NCI-H1105 treated with DMSO at 0.1 percent for 48 hours (cell line): ENCODE measurements at places on chromosomes 3 and 15.
A peak's percentile ranks its signal among the peaks of the same experiment; 100 is the strongest.

GRCh38 chr3:38651153-38651789 is 1.8 kb upstream of the SCN5A start:
- peak; percentile 52 for DNase-seq

DNA sequence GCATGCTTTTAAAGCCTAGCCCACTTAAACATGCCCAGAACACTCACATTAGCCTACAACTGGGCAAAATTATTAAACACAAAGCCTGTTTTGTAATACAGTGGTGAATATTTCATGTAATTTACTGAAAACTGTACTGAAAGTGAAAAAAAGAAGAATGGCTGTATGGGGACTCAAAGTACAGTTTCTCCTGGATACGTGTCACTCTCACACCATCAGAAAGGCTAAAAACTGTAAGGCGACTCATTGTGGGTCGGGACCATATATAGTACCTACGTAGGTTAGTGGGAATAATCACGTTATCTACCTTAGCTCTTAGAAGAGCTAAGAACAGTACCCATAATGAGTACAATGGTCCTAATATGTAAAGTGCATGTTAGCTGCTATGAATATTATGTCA is 80.2 kb upstream of the SPATA12 start:
- no peak for DNase-seq

DNA sequence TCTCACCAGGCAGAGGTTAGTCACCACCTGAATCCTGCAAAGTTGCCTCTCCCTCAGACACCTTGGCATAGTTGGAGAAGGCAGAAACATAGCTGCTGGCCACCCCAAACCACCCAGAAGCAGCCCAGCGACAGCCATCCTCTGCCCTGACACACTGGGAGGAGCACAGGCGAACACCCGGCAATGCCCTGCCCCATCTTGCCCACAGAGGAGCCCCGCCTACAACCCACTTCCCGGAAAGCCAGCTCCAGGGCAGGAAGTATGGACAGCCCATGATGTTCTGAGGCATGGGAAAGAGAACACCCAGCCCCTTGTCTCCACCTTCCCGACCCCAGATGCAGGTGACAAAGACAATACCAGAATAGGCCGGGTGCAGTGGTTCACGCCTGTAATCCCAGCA is 12.6 kb upstream of the SHISA5 start:
- no peak for DNase-seq

- DNase-seq, result no peak
Measured at GRCh38 chr3:186273586-186273985, 88.4 kb downstream of the DGKG start.

DNA sequence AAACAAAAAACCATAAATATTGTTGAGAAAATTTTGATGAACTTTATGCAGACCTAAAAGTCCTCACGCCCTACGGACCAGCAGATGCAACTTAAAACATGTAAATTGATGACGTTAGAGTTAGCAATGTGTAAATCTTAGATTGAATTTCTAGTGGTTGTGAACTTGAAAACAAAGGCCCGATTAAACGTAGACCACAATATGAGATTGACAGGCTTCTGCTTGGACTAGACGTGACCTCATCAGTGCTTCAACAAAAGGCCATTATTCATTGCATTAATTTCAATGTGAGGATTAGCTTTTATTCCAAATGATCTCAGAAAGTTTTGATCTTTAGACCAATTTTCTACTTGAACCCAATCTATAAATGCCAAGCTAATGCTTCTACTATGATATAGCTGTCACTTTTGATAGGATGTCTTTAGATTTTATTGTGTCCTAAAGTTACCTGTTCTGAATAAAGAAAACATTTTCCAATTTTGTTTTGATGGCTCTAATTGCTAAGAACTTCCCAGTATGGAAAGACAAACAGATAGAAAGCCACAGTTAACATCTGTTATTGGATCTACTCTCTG is 55.4 kb upstream of the SPPL2A start:
- no peak for DNase-seq

- no peak for DNase-seq
Measured at GRCh38 chr3:22609139-22609538, 594.0 kb upstream of the UBE2E2 start.
